Renal cortex interstitium (tissue), 15 donors: ENCODE measurements at places on chromosomes 11 and 22.

- DNase-seq: no peak
Observed at GRCh38 chr11:111515591-111515990, 1.0 kb downstream of the HOATZ start.

DNA sequence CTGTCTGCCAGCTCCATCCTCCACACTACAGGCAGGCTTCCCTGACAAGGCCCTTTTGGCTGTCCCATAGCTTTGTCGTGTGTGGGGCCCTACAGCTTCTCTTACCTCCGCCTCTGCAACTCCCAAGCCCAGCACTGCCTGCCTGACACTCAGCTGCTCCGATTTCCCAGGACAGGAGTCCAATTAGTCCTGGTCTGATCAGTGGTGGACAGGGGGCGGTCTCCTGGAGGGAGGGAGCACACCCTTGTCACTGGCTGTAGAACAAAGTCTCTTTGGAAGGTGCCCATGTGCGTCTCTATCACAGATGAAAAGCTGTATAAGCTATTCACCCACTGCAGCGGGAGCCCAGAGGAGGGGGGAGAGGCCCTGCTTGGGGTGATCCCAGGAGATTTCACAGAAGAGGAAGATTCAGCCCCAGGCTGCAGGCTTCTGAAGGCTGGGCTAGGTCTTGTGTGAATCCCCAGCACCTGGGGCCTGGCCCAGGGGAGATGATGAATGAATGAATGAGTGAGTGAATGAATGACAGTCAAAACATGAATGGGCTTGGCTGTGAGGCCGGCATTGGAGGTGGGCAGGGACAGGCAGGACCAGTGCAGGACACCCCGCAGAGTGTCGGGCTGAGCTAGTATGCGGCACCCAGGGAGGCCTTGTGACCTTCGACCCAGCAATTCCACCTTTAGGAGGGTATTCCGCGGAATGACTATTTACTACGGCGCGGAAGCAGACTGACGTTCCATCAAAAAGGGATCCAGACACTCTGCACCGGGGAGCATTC, 142.4 kb downstream of the CACNA1I start:
- no peak for DNase-seq

GRCh38 chr22:37324340-37325038, 42.2 kb downstream of the CYTH4 start:
- no peak for DNase-seq

GRCh38 chr22:35526333-35526979, 14.2 kb upstream of the RASD2 start:
- no peak for DNase-seq

GRCh38 chr11:1877211-1878136, 14.2 kb downstream of the PRR33 start:
- no peak for DNase-seq

GRCh38 chr22:48254311-48254873, 1491.9 kb downstream of the TBC1D22A start:
- no peak for DNase-seq

- no peak for DNase-seq
Observed at GRCh38 chr11:28447226-28447625, 339.0 kb downstream of the METTL15 start.

DNA sequence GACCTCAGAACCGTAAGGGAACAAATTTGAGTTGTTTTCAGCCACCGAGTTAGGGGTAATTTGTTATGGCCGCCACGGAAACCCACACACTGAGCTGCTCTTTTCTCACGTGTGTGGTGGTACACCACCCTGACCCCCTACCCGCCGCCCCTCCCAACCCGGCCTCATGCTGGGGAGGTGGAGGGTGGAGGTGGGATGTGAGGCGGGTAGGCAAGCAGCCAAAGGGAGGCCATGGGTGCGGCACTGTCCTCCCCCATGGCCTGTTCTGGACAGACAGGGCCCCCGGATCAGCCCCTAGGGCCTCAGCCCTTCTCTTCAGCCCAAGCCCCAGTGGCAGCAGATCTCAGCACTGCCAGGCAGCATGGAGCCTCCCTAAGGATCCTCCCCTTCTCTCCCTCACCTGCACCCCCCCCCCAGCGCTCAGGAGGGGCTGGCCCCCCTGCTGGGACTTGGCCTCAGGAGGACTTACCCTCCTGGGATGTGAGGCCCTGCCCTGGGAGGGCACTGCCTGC, 7.9 kb downstream of the PRR5 start:
- DNase-seq: no peak

- no peak for DNase-seq
Observed at GRCh38 chr11:118132385-118133151, 20.1 kb downstream of the SCN4B start.

DNA sequence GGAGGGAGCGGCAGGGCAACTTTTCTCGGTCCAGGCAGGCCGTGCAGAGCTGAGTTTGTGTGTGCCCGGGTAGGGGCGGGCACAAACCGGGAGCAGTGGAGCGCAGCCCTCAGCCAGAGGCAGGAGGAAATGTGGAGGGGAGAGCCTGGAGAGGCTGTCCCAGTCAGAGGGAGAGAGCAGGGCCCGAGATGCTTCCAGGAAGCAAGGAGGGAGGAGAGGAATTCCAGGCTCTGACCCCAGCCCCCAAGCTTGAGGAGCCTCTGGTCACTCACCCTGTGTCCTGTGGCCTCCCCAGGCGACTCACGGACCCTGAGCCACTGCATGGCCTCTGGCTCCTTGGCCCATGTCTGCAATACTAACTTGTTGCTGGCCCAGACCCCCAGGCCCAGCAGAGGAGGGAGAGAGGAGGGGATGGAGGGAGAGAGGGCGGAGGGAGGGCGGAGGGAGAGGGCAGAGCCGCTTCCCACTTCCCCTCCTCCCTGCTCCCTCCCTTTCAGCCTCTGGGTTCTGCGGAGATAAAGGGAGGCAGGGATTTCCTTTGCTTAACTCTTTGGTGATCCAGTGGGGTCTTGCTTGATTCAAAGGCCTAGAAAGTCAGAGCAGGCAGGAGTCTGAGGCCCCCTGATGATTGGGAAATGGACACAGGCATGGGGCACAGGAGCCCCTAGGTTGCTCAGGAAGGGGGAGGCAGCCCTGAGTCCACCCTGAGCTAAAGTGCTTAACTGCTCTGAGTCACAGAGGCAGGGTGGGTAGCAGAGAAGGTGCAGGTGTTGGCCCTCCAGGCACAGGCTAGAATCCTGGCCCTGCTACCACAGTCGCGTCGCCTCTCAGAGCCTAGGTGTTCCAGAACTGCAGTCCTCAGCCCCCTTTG, at the start of gene C1QTNF6:
Gene C1QTNF6, minus strand, starts transcription at position 357 of the 871 bp plus-strand sequence. Its CDS starts 34 bp downstream, at position 323.
- peak; percentile 86 for DNase-seq

- DNase-seq: no peak
Observed at GRCh38 chr11:45599161-45599943, 66.1 kb downstream of the CHST1 start.

GRCh38 chr22:30572840-30573593, 1.4 kb downstream of the GAL3ST1 start:
- DNase-seq: no peak

DNA sequence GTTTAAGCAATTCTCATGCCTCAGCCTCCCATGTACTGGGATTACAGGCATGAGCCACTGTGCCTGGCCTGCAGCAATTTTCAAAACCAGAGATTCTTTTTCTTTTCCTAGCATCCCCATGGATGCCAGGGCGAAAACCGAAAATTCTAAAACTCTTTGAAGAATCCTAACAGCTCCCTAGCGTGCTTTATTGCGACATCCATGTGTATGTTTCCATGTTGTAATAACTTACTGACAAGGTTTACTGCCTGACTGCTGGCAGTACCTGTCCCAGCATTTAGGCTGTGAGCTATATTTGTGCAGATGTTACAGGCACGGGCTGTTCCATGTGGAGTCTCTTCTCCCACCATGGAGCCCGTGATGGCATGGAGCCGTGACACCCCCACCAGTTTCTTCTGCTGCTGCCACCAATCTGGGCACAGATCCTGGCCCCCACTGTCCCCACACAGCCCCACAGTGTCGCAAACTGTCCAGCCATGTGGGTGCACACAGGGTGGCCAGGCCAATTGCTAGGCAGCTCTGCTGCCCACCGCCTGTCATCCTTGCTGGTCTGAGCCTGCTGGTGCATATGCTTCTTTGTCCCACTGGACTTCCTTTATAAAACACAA, 7.1 kb upstream of the TAB1 start:
- DNase-seq: no peak
